ENCODE measurements at places on chromosomes 11 and 22.

- peak; percentile 54 for DNase-seq
These were observed 11.4 kb downstream of the BCL9L start for GRCh38 chr11:118914178-118914918.

GRCh38 chr11:119144825-119145486, 3.9 kb upstream of the ABCG4 start:
- no peak for DNase-seq

- DNase-seq = no peak
These were observed 45.6 kb downstream of the CD82 start for GRCh38 chr11:44611088-44611487.

- no peak for DNase-seq
These were observed 38.3 kb downstream of the ATG13 start for GRCh38 chr11:46655631-46656030.

- no peak for DNase-seq
These were observed 9.2 kb upstream of the MICALL1 start for GRCh38 chr22:37896939-37897338.

- DNase-seq = no peak
These were observed 74.3 kb downstream of the ACER3 start for GRCh38 chr11:76935042-76935441.

DNA sequence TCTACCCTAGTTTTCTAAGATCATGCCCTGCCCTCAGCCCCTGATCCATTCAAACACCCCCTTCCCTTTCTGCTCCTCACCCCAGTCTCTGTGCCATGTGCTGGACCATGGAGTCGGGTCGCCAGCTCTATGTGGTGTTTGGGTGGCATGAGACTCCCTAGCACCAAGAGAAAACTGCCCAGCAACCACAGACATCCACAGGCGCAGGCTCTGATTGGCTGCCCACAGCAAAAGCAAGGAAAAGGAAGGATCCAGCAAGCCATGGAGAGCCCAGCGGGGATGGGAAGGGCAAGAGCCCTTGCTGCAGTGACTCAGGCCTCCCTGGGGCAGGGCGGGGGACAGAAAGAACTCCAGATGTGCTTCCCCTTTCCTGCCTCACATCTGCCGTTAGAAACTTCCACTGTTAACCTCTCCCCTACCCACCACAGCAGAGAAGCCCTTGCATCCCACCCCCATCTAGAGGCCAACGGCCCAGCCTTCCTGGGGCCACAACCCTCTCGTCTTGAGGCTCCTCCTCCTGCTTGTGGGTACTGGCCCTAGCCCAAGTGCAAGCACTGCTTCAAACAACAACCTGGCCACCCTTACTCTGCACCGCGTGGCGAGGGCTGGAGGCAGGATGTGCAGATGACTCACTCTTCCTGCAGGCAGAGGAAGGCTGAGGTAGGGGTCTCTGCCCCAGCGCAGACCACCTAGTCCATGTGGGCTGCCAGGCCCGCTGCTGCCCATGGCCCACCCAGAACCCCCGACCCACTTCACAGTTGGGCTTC, 9.7 kb upstream of the AHNAK start:
- DNase-seq = peak; percentile 57

- no peak for DNase-seq
These were observed 44.0 kb downstream of the MYO7A start for GRCh38 chr11:77171885-77172665.

Data from stimulated activated CD4-positive, alpha-beta T cell treated with anti-CD3 and anti-CD28 coated beads, Interleukin-12 subunit alpha, Interleukin-12 subunit beta, amount 100 ng/mL, for 4 hours (primary cell).